ENCODE measurements at places on chromosomes 1 and 21.

- DNase-seq = no peak
These were observed 59.0 kb upstream of the LRRC53 start for GRCh38 chr1:74571493-74571800.

DNA sequence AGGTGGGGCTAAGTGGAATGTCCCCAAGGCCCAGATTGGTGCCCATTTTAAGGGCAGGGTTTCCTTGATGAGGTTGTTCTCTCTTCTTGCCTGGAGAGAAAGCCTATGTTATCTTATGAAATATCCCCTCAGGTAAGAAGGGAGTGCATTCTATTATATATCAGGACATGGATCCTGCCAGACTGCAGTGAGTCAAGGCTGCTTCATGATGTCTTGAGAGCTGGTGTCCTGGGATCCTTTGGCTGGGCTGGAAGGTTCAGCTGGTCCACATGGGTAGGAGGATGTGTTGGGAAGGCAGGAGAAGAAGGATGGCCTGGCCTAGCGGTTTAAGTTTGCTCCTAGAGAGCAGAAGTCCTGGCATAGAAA lies 207.6 kb downstream of the ROR1 start:
- DNase-seq = no peak

DNA sequence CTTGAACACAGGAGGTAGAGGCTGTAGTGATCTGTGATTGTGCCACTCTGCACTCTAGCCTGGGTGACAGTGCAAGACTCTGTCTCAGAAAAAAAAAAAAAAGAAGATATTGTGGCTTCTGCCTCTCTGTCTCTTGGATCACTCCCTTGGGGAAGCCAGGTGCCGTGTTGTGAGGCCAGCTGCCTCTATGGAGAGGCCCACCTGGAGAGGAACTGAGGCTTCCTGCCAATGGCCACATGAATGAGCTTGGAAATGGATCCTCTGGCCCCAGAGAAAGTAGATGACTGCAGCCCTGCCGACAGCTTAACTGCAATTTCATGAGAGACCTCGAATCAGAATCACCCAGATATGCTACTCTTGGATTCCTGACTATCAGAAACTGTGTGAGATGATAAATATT lies 19.7 kb upstream of the AK2 start:
- DNase-seq = no peak

DNA sequence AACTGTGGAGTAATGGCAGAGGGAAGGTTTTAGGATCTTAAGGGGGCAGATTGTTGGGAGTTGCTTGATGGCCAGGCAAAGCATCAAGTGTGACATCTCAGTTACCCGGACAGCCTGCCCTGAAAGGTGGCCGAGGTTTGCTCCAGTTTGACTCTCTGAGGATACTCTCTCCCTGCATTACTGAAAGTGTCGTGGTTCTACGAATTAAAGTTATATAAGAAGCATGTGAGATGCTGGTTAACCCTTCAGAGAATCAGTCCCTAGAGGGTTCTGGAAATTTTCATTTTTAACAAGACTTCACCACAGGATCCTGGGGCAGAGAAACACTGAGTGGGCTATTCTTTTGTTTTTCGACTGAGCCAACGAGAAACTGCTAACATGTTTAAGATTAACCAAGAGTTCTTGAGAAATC lies 689 bp upstream of the ZNF644 start:
- no peak for DNase-seq

DNA sequence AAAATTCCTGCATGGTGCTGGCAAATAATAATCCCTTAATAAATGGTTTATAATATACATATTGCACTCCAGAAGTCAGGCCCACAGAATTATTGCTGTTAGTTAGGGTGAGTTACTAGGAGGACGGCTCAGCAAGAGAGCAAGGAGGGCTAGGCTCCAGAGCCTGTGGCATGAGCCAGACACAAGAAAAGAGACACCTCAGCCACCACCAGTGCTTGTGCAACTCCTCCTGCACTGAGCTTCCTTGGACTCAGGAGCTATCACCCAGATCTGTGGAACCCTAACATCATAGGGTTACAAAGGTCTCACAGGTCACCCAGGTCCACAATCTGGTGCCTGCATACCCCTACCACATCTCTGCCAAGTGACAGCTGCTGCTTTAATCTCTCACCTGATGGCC lies 12.8 kb upstream of the LRRC8D start:
- DNase-seq = peak; percentile 54

- DNase-seq = peak; percentile 59
These were observed 511.8 kb upstream of the USP24 start for GRCh38 chr1:55726994-55727393.

DNA sequence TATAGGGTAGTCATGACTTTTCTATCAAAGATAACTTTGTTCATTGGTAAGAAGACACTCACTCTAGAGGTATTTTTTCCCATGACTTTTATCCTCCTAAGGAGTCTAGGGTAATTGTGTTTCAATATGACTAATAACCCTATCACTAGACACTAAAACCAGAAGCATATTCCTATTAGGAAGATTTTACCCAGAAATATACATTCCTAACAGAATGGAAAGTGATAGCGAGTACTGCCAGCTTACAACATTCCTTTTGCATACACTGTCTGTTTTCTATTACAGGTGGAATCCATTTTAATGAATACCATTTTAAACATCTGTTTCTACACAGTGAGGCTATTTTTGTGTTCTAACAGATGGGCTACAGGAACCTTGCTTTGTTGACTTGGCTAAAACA lies 31.4 kb upstream of the C1orf185 start:
- peak; percentile 74 for DNase-seq

DNA sequence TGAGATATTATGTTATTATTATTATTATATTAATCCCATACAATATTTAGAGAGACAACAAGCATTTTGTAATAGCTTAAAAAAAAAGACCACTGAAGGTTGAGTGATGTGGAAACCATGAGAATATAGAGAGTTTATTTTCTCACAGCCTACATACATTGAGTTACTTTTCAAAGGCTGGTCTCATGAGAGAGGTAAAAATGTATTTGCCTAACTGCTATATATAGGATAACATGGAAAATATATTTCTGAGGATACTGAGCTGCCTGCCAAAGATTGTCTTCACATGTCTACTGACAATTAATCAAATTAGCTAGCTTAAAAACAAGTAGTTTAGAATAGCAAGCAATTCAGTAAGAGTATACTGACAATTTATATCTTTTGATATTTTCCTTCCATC lies 192.2 kb upstream of the NRIP1 start:
- DNase-seq = no peak

DNA sequence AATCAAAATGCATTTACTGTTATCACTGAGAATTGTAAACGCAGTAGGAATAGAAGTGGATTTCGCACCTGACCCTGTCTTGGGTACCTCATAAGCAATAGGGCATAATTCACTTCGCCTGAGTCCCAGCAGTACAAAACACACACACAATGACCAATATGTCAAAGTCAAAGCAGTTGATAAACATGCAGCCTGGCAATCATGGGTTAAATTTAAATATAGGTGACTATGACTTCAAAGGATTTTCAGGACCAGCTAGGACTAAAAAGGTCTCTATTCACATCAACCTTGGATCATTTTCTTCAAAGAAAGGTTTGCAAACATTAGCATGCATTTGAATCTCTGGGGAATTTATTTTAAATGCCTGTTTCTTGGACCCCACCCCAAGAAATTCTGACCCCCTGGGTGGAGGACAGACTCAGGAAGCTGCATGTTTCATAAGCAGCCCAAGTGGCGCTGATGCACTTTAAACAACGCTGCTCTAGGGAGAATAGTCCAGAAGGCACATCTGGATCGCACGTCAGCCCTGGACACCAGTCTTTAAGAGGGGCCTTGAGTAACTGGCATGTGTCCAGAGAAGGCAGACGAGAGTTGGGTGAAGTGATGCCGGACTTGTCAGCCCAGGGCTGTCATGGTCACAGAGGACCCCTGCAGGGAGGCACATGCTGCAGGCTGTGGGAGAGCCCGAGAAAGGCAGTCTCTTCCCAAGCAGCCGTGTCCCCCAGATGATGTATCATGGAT lies 55.7 kb upstream of the EFHD2 start:
- DNase-seq = peak; percentile 24

- DNase-seq = no peak
These were observed 15.1 kb downstream of the THBS3 start for GRCh38 chr1:155192346-155193274.
